ENCODE measurements at places on chromosomes 5 and 9.

DNA sequence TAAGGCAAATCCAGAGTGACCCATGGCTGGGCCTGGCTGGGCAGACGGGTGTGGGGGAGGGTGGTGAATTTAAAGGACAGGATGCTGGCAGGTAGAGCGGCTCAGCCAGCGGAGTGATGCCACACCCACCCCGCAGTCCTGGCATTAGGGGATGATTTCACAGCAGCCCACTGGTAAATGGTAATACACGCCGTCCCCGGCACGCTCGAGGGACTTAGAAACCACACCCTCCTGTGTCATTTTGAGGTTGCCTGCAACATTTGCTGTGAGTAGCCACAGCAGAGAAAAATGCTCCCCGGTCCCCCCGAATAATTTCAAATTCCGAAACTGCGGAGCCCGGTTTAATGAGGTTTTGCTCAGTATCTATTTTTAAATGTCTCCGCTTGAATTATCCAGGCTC, 71.3 kb upstream of the FCN2 start:
- H3K4me3 ChIP-seq, result no peak overlapping the region
- no peak for DNase-seq
- H3K36me3 ChIP-seq, result no peaks in the 10 kb centered on the region
- peaks cover 9% of the 10 kb centered on the region for H3K4me1 ChIP-seq

GRCh38 chr9:91868732-91869391, 81.2 kb downstream of the ROR2 start:
- DNase-seq, result no peak
- no peak overlapping the region for H3K27ac ChIP-seq
- no peaks in the 10 kb centered on the region for H3K27me3 ChIP-seq
- H3K4me1 ChIP-seq, result no peaks in the 10 kb centered on the region
- no peak overlapping the region for H3K4me3 ChIP-seq

- no peaks in the 10 kb centered on the region for H3K4me1 ChIP-seq
- no peaks in the 10 kb centered on the region for H3K27me3 ChIP-seq
- H3K27ac ChIP-seq, result no peak overlapping the region
- no peak overlapping the region for H3K4me3 ChIP-seq
- DNase-seq, result no peak
- H3K36me3 ChIP-seq, result no peaks in the 10 kb centered on the region
Observed at GRCh38 chr9:135580664-135581380, 19.3 kb downstream of the PAEP start.

DNA sequence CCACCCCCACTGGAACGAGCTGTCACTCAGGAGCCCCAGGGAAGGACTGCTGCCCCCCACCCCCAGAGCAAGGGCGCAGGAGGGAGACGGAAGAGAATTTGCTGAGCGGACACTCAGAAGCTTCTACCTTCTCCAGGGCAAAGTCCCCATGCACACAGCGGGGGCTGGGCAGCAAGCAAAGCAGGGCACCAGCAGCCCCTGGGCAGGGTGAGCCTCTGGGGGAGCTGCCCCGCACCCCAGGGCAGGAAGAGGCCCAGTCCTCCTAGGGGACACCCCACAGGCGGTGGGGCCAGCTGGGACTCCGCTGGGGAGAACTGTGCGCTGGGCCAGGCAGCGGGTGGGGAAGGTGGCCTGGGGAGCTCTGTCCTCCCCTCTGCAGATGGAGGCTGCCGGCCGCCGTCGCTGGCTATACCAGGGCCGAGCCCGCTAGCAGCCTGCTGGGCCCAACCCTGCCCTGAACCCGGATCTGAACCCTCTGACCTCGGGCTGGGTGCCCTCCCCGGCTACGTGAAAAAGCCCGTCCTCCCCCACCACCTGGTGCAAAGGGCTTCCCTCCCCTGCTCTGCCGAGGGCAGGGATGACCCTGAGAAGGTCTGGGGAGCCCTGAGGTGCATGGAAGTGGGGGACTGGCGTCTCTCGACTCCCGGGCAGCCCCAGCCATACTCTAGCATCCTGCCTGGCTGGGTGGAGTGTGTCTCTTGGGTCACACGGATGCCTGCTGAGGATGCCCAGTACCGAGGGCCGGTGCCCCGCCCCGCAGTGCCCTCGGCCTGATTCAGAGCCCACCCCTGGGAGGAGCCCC, 597 bp upstream of the SLC34A3 start:
- no peaks in the 10 kb centered on the region for H3K27me3 ChIP-seq
- no peaks in the 10 kb centered on the region for H3K36me3 ChIP-seq
- no peak overlapping the region for H3K27ac ChIP-seq
- H3K4me3 ChIP-seq, result no peak overlapping the region
- peaks cover 14% of the 10 kb centered on the region for H3K4me1 ChIP-seq

- no peaks in the 10 kb centered on the region for H3K27me3 ChIP-seq
- no peaks in the 10 kb centered on the region for H3K4me1 ChIP-seq
- no peak overlapping the region for H3K27ac ChIP-seq
- no peak overlapping the region for H3K4me3 ChIP-seq
Observed at GRCh38 chr9:37972351-37972848, 68.5 kb upstream of the SLC25A51 start.

Data from H1 (cell line).